Hypothalamus (tissue), 51 donors: ENCODE measurements at places on chromosomes 12 and 14.

GRCh38 chr14:99129998-99130397, 142.0 kb downstream of the BCL11B start:
- DNase-seq: no peak

GRCh38 chr14:99242238-99242637, 29.8 kb downstream of the BCL11B start:
- no peak for DNase-seq

DNA sequence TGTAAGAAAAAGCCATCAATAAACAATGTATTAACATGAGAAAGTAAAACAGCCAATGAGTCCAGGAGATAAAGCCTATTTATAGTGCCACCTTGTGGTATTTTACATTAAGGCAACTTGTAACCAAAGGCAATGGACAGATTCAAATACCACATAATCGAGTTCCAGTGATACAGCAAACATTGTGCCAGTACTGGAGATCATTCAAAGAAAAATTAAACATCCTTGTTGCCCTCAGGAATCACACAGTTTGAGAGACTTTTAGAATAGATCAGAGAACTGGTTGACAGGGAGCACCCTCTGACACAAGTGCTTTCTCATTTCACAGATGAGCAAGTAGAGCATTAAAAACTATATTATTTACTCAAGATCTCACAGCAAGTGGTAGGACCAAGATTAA, 98.1 kb downstream of the DDHD1 start:
- no peak for DNase-seq

DNA sequence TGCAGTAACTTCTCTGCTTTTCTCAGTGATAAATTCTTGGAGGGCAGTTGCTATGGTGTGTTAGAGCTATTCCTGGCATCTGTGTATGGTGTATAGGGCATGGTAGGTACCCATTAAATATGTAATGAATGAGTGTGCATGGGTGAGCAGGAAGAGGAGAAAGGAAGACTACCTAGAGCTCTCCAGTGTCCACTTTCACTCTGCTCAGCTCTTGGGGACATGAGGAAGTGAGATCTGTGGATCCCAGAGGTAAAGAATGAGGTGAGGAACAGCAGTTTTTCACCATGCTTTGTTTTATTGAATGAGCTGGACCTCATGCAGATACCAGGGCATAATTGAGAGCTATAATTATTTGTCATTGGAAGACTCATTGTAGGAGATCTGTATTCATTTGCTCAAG, 444.8 kb upstream of the RGS6 start:
- no peak for DNase-seq

GRCh38 chr12:120822832-120823503, 81.2 kb downstream of the SPPL3 start:
- DNase-seq: no peak

- no peak for DNase-seq
Observed at GRCh38 chr14:56770512-56770911, 39.8 kb downstream of the OTX2 start.

- DNase-seq: peak; percentile 27
Observed at GRCh38 chr12:122980183-122981035, at the start of gene ARL6IP4. Gene ARL6IP4 (plus strand): TSS chr12:122980681. CDS start chr12:122981140, 459 bp downstream.

- no peak for DNase-seq
Observed at GRCh38 chr14:65453807-65454480, 41.4 kb downstream of the FUT8 start.

DNA sequence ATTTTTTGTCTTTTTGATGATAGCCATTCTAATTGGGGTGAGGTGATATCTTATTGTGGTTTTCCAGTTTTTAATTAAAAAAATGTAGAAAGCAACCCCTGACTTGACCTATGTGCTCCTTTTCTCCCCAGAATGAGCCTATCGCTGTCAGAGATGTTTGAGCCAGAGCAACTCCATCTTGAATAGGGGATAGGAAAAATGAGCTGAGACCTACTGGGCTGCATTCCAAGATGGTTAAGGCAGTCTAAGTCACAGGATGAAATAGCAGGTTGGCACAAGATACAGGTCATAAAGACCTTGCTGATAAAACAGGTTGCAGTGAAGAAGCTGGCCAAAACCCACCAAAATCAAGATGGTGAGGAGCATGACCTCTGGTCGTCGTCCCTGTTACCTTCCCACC, 13.8 kb downstream of the ERP27 start:
- no peak for DNase-seq

- DNase-seq: no peak
Observed at GRCh38 chr12:101920906-101921305, 43.5 kb downstream of the DRAM1 start.

DNA sequence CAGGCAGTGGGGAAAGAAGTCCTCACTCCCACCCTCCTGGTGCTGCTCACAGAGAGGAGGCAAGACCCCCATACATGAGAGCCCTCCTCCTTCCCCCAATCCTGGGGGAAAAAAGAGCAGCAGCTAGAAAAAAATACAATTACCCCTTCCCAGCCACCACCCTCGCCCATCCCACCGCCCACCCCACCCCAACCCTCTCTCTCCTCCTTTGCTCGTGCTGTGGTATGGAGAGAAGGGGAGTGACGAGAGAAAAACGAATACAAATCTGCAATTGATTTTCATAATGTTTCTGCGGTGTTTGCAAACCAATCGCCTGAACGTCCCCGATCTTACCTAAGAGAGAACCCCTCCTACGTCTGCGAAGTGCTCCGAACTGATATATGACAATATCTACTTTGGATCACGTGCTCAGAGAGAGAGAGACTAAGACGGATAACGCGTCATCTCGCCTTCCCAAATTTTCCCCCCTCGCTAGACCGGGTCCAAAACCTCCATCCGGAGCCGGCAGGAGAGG, at the start of gene HOXC11:
Gene HOXC11, plus strand, starts transcription at position 405 of the 514 bp plus-strand sequence. CDS start 116 bp downstream, outside the sequence.
- no peak for DNase-seq

- no peak for DNase-seq
Observed at GRCh38 chr12:52147964-52148463, 43.8 kb downstream of the KRT80 start.

- DNase-seq: no peak
Observed at GRCh38 chr12:67988601-67989021, 636 bp upstream of the IFNG-AS1 start.

- DNase-seq: no peak
Observed at GRCh38 chr12:131066207-131066885, 112.6 kb downstream of the ADGRD1 start.

- DNase-seq: no peak
Observed at GRCh38 chr14:60183741-60184140, 18.5 kb upstream of the DHRS7 start.

DNA sequence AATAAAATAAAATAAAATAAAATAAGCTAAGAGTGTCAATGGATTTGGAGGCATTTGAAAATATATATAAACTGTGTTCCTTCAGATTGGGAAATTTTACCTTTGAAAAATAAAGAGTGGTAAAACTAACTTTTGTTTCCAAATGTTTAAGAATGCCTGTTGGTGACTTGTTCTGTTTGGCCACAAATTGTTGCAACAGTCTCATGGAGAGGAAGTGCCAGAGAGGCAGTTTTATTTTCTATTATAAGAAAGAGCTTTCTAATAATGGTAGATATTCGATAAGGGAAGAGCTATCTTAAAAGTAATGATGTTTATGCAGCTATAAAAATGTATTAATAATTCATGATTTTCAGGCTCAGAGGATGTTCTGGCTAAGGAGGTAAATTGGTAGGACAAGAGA, 68.8 kb upstream of the MDGA2 start:
- no peak for DNase-seq

- no peak for DNase-seq
Observed at GRCh38 chr12:119772431-119772830, 104.5 kb downstream of the PRKAB1 start.

DNA sequence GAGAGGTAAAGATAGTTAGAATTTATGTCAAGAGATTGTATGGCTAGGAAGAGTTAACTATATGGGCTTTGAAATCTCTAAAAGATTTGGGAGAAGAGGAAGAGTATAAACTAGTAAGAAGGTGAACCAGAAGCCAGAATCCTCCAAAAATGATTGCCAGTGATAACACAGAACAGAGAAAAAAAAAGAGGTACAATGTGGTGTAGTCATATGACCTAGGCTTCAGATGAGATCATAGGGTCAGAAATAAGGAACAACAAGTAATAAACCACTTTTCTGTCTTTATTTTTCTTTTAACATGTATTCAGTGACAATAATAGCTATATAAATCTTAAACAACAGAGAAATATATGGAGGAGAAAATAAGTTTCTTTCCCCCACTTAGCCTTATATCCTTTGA, 2.0 kb upstream of the NECAP1 start:
- DNase-seq: no peak

- DNase-seq: no peak
Observed at GRCh38 chr14:99395909-99396530, 84.6 kb downstream of the SETD3 start.

DNA sequence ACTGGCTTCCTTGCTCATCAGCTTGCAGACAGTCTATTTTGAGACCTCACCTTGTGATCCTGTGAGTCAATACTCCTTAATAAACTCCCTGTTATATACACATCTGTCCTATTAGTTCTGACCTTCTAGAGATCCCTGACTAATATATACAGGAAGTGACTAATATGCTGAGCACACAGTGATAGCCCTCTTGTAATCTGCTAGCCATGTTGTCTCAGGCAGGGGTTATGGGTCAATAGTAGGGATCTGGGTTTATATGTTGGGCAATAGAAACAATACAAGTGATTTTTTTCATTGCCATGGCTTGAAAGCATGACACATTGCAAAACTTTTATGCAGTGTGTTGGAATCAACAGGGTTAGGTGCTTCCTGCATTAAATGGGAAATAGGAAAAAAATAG, 562.2 kb downstream of the GALC start:
- DNase-seq: no peak

DNA sequence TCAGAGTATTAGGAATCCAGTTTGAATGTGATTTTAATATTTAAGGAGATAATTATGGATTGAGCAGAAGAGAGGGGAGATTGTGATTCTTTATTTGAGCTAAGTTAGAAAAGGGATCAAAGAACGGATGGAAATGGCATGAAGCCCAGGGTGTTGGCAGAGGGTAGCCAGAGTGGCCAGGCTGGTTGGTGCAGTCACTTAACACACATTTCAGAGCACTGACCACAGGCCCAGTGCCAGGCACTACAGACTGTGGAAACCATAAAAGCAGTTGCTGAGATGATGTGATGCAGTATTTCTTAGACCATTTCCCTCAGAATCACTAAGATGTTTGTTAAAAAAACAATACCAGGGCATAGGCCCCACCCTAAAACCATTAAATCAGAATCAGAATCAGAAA, 167.7 kb upstream of the AMIGO2 start:
- DNase-seq: peak; percentile 49

DNA sequence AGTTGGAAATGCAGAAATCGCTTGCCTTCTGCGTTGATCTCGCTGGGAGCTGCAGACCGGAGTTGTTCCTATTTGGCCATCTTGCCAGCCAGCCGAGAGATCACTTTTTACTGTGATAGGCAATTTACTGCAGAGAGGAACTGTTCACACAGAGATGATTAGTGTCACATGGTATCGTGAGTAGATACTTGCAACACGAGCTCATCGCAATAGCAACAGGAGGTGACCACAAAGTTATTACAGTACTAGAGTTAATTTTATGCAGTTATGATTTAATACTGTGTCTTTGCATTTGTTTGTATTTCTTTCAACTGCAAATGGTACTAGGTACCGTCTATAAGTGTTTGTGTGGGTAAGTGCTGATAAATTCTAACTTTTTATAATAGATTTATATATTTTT, 27.8 kb downstream of the NOPCHAP1 start:
- DNase-seq: no peak

- DNase-seq: no peak
Observed at GRCh38 chr14:24162093-24162492, 1.0 kb downstream of the IRF9 start.

DNA sequence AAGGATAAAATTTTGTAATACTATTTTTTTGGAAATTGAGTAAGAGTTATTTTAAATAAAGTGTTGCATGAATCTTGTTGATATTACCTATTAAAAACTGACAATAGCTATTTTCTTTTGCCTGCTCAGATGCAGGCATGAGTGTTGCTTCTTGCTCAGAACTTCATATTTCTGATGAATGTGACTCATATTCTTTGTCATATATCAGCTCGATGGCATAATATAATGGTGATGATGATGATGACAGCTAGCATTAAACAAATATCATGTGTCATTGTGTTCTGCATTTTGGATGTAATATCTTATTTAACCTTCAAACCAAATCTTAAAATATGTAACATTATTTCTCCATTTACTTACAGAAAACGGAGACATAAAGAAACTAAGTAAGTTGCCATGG, 605.5 kb upstream of the FOXG1 start:
- no peak for DNase-seq

GRCh38 chr12:92786045-92786444, 83.3 kb downstream of the PLEKHG7 start:
- no peak for DNase-seq

DNA sequence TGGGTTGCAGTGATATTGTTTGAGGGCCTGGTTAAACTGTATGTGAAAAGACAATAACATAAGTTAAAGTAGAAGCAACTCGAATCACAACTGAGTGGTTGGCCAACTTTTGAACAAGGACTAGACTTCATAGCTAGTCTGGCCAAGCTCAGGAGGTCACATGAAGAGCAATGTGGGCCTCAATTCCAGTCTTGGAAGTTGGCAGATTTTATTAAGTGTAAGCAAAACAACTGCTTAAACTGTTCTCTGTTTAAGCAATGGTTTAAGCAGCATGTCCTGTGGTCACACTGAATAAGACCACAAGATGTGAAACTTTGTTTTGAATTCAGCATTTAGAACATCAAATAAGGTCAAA, 100.4 kb downstream of the TMTC3 start:
- no peak for DNase-seq

DNA sequence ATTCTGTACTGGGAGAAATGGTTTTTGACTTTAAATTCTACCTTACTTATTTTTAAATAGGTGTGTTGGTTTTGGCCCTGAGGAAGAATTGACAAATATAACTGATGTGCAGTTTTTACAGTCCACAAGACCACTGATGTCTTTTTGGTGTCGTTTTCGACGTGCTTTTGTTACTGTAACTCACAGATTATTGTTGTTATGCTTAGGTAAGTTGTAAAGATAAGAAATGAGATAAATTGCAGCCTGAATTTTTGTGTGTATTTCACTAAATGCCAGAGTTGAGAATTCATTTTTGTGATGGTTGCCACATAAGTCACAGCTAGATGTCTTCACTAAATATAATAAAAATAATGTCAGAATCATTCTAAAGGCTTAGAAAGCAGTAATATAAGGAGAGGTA, 39.9 kb upstream of the MSRB3 start:
- no peak for DNase-seq

GRCh38 chr12:13074396-13075117, 28.9 kb downstream of the GSG1 start:
- peak; percentile 20 for DNase-seq

DNA sequence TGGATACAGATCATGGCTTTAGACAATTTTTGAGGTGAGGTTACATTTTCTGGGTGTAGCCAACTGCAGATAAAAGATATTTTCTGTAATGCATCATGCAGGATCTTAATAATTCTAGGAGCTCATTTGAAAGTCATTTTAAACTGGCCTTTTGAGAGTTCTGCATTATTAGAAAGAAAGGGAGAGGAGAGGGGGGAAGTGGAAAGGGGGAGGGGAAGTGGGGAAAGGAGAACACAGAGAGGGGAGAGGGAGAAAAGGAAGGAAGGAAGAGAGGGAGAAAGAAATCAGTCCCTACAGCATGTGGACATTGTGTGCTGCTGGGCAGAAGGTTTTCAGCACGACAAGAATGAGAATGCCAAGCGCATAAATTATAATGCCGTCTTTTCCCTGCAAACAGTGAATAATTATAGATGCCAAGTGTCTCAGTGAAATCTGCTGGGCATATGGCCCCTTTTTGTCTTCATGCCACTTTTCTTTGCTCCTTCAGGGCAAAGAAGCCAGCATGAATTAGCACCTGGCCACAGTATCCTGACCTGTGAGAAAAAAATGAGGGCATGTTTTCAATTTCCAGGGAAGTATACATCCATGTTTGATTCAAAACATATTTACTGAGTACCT, 22.7 kb upstream of the PPP2R5C start:
- no peak for DNase-seq

GRCh38 chr14:61110316-61111082, 129.5 kb downstream of the SLC38A6 start:
- no peak for DNase-seq
